ENCODE measurements at places on chromosomes 16 and 17.

- DNase-seq = no peak
Observed at GRCh38 chr16:22065252-22065651, 27.1 kb upstream of the VWA3A start.

DNA sequence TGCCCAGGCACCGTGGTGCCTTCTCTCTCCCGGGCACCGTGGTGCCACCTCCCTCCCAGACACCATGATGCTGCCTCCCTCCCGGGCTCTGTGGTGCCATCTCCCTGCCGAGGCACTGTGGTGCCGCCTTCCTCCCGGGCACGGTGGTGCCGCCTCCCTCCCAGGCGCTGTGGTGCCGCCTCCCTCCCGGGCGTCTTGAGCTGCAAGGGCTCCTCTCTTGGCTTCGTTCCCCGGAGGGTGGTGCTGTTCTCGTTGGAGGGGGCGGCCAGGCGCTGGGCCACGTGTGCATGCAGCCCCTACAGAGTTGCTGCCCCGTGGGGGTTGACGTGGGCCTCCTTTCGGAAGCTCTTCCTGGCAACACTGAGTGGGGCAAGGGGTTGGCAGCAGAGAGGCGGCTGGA, 8.2 kb downstream of the CENPX start:
- no peak for DNase-seq

GRCh38 chr17:57966246-57966645, 11.0 kb upstream of the CUEDC1 start:
- no peak for DNase-seq

GRCh38 chr16:52366983-52367382, 180.0 kb downstream of the TOX3 start:
- DNase-seq = no peak

GRCh38 chr17:10518271-10519037, at the start of gene MYH1:
MYH1 (minus strand) TSS chr17:10518542; CDS start chr17:10516642, 1,900 bp downstream.
- no peak for DNase-seq

- DNase-seq = no peak
Observed at GRCh38 chr16:10070591-10070990, 111.6 kb downstream of the GRIN2A start.

DNA sequence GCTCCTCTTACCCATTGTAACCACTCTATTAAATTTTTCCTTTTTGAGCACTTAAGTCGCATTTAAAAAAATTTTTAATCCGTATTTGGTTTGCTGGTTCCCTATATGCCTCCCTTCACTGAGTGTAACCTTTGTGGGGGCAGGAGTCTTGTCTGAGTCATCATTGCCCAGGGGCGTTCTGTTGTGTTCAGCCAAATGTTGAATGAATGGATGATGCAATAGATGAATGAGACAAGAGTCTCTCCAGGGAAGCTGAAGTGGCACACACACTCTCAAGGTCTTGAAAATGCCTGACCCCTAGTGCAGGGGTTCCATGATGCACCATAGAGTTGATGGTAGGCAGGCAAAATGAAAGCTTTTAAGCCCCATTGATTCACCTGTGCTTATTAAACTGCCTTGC, 123.0 kb upstream of the RBFOX1 start:
- DNase-seq = no peak

DNA sequence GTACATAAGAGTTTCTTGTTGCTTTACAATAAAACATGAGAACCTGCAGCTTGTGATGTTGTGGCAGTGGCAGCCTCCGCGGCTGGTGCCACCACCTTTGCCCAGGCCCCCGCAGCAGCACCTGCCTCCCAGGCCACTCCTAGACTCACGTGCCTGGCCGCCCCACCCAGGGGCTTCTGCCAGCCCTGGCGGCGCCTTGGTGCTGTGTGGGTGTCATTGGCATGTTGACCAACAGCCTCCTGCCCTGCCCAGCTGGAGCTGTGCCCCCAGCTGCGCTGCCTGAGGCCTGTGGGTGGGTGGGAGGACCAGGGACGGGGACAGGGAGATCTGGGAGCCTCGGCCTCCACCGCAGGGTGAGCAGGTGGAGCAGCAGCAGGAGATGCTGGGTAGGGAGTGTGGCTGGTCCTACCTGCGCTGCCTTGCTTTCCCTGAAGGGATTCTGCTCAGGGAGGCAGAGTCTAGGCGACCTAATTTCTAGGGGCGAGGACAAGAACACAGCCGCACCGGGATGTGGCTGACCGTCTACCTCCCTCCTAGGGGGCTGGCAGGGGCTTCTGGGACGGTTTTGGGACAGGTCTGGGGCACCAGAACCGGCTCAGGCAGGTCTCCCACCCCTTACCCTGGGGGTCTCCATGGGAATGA, 428 bp upstream of the DNASE1L2 start:
- no peak for DNase-seq

- no peak for DNase-seq
Observed at GRCh38 chr16:70391881-70392481, 45.3 kb downstream of the DDX19A start.

GRCh38 chr16:72974142-72974769, 73.7 kb downstream of the ZFHX3 start:
- no peak for DNase-seq

DNA sequence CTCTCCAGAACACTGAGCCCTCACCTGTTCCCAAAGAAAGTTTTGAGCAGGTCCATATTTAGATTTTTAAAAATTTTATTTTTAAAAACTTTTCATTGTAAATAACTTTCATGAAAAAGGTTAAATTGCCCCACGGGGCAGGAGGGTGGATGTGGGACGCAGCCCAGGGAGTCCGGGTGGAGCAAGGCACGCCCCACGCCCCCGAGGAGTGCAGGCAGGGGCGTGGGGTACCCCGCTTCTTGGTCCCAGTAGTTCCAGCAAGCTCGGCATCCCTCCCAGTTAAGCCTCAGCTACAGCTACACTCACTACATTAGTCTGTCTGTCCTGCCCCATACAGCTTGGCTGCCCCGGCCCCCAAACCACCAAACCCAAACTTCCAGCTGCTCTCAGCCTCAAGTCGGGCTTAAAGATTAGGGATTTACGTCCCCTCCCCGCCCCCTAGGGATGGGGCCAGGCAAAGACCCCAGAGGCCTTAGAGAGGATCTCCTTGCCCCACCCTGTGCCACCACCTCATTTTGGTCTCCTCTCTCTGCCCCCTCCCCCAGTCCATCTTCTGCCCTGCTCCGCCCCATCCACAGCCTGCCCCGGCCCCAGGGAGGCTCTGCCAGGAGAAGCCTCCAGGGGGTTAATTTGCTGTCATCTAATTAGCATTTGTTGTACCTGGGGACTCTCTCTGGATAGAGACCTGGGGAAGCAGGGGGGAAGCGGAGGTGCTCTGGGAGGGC, 4.6 kb downstream of the FOXJ1 start:
- DNase-seq = no peak

- DNase-seq = no peak
Observed at GRCh38 chr17:35936063-35936462, 5.5 kb upstream of the RDM1 start.

DNA sequence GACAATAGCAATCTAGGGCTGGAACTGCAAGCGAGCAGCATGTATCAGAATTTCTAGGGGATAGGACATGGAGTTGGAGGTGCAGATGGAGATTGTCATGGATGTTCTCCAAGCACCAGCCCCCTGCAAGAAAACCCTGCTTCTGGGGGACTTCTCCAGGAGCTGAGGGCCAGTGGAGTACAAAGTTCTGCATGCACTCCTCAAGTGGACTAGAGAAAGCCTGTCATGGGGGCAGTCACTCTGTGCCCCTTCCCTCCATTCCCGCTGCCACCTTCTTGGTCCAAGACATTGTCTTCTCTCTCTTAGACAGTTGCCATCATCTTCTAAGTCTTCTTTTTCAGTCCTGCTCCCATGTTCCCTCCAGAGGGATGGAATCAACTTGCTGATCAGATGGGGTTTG, 87.9 kb downstream of the AIPL1 start:
- no peak for DNase-seq

DNA sequence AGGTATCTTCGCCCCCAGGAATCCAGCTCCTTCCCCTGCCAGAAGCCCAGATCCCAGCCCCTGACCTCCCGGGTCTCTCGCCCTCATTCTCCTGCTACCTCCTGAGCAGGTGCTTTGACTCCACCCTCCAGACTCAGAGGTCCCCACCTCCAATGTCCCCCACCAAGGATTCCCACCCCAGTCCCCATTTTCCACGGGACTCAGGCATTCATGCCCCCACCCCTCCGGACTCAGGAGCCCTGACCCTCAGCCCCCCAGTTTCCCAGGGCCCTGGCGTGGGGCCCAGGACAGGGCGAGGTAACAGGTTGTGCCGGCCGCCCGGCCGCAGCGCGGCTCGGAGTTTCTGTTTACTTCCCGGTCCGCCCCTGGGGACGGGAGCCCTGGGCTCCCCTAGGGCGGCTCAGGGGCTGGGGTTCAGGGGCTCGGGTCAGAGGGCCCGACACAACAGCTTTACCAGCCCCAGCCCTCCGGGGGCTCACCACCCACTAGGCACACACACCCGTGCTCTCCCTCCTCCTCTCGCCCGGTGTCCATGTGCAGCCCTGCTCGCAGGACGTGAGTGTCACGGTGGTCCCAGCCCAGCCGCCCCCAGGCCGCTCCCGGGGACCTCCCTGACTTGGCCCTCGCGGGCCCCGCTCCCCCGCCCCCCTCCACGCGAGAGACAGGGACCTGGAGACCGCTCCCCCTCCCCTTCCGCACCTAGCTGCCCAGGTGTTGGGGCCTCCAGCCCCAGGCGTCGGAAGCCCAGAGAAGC, 595 bp downstream of the BICDL2 start:
- DNase-seq = no peak

- no peak for DNase-seq
Observed at GRCh38 chr17:53134548-53134947, 688.2 kb upstream of the KIF2B start.

DNA sequence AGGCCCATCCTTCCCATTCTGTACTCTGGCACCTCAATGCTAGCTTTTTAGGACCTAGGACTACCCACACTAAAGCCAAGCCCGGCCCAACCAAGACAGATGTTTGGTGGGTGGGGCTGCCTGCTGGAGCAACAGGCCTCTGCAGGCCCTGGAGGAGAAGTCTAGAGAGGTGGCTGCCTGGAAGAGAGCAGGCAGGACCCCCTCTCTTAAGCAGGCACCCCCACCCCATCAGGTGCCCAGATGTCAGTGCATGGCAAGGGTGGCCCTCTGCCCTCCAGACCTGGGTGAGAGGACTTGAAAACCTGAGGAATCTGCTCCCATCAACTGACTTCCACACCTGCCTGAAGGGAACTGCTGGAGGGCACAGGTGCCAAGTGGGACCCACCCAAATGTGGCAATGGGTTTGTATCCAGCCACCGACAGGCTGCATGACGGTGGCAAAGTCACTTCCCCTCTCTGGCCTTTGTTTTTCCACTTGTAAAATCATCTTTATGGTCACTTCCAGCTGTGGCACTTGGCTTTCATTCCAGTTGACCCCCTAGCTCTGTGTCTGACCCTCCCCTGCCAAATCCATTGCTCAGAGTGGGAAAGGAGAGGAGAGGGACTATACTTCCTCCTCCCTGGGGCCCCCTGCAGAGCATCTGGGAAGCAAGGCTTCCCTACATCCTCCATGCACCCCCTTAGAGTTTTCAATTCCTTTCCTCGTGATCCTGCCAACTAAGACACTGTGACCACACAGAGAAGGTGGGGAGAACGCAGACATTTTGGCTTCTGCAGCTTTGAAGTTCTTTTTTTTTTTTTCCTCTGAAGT, 1.7 kb upstream of the STAT5A start:
- DNase-seq = no peak

- no peak for DNase-seq
Observed at GRCh38 chr16:2280981-2281542, 13.1 kb upstream of the RNPS1 start.

DNA sequence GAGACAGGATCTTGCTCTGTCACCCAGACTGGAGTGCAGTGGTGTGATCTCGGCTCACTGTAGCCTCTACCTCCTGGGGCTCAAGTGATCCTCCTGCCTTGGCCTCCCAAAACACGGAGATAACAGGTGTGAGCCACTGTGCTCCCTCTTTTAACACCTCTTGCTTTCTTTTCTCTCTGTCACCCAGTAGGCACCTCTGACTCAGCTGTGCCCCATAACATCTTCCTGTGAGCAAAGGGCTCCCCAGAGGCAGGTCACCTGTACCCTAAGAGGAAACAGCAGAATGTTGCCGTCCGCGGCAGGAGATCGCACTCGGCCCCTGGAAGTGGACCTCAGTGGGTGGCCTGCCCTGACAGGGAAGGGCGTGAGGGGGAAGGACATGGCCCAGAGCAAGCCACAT, 918 bp upstream of the NLRC3 start:
- peak; percentile 79 for DNase-seq

GRCh38 chr17:208429-208828, 27.0 kb upstream of the DOC2B start:
- no peak for DNase-seq

Data from activated CD4-positive, alpha-beta T cell treated with anti-CD3 and anti-CD28 coated beads, Interleukin-2, amount 10 ng/mL, durations not matched to agents 24 days and 14 days (primary cell).